Thoracic aorta (tissue), 2 donors: ENCODE measurements at places on chromosomes 2 and 18. TPM values are rescaled to one million over a fixed set of nuclear protein-coding genes. Genes with fewer than 3 reads are reported as not detected.
A peak's percentile ranks its signal among the peaks of the same experiment; 100 is the strongest.

DNA sequence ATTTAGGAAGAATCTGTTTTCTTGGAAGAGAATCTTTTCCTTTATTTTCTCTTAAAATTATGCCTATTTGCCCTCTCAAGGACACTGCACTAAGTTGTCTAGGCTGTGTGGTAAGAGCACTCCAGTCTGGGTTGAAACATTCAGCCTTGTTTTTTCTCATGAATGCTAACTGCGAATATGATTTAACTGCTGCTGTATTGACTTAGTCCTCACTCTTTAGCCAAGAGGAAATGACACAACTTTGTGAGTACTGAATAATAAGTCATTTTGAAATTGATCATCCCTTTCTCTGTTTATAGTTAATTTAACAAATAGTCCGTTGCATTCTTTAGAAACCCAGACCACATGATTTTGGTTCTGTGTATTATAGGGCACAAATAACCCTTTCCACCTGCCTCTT, 4.5 kb upstream of the RND3 start:
- no peak overlapping the region for H3K27ac ChIP-seq
- H3K4me3 ChIP-seq = no peak overlapping the region
- DNase-seq = no peak
- no peaks in the 10 kb centered on the region for H3K36me3 ChIP-seq

GRCh38 chr18:23281626-23282436, 146.5 kb downstream of the CABLES1 start:
- no peak overlapping the region for H3K4me3 ChIP-seq
- no peaks in the 10 kb centered on the region for H3K36me3 ChIP-seq
- DNase-seq = no peak
- peak overlapping the region; percentile 5 for H3K27ac ChIP-seq
- H3K4me1 ChIP-seq = peaks cover 3% of the 10 kb centered on the region

DNA sequence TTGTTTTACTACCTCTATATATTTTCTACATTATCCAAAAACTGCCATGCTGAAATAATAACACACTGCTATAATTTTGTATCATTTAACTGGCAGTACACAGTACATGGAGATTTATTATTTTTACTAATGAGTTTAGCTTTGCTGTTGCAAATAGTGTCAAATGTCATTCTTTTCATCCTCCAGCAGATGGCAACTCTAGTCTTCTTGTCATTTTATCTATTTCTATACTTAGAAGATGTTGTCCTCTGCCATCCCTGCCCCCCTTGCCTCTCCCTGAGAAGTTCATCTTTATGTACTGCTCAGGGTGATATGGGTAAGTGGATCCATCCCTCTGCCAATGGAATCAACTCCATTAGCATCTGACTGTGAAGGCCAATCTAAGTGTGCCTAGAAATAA, 21.7 kb upstream of the LRRTM1 start:
- no peak overlapping the region for H3K27ac ChIP-seq
- DNase-seq = no peak
- H3K4me3 ChIP-seq = no peak overlapping the region
- no peaks in the 10 kb centered on the region for H3K4me1 ChIP-seq
- H3K36me3 ChIP-seq = no peaks in the 10 kb centered on the region

DNA sequence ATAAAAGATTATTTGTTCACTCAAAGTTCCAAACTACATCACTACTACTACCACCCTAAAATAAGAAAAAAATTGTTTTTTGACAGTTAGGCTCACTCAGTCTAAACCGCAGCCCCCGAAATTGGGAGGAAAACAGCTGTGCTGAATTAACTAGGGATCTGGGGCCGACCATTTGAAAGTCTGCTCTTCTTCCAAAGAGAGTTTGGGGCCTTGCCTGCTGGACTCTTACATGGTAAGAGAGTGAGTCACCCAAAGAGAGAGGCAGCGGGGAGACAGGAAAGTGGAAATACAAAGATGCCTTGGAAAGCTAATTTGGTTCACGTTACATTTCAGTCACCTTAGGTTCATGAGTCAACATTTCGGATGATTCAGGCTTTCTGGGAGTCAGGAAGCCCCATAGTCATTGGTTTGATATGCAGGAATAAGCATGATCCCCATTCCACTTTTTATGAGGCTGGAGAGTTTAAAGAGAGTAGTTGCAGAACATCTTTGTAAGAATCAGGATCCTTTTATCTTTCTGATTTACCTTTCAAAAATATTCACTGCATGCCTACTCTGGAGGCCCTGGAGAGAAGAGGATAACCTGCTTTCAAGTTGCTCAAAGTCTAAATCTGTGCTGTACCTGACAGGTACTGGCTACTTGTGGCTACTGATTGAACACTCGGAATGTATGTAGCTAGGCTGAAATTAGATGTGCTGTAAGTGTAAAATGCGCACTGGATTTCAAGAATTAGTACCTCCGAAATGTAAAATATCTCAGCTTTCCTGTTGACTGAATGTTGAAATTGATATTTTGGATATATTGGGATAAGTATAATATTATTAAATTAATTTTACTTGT, 995 bp upstream of the RTN4 start:
- H3K4me1 ChIP-seq = peaks cover 19% of the 10 kb centered on the region
- peak overlapping the region; percentile 99 for H3K27ac ChIP-seq
- H3K27me3 ChIP-seq = no peaks in the 10 kb centered on the region
- peak; percentile 69 for DNase-seq

DNA sequence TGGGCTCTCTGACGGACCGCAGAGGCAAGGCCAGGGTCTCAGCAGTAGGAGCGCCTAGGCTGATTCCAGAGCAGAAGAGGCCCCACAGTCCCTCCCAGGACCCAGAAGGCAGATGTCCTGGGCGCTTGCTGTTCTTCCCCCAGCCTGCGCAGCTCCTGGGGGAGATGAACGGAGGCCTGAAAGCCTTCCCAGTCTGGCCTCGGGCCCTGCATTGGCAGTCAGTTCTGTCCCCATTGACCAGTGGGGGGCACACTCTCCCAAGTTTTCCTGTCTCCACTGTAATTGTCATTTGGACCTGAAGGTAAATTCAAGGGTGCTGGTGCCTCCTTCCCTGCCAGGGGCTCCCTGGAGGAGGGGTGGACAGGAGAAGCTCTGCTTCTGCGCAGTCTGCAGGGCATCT, 345.7 kb downstream of the CYP26B1 start:
- H3K36me3 ChIP-seq = no peaks in the 10 kb centered on the region
- H3K4me3 ChIP-seq = peak overlapping the region; percentile 37
- no peaks in the 10 kb centered on the region for H3K27me3 ChIP-seq

- no peaks in the 10 kb centered on the region for H3K27me3 ChIP-seq
- H3K4me1 ChIP-seq = no peaks in the 10 kb centered on the region
- no peak for DNase-seq
Observed at GRCh38 chr2:140630557-140630956, 1500.3 kb downstream of the LRP1B start.

- no peak overlapping the region for H3K27ac ChIP-seq
- H3K27me3 ChIP-seq = no peaks in the 10 kb centered on the region
- H3K4me3 ChIP-seq = no peak overlapping the region
Observed at GRCh38 chr2:226362980-226363379, 436.6 kb downstream of the IRS1 start.

- H3K36me3 ChIP-seq = no peaks in the 10 kb centered on the region
- H3K27me3 ChIP-seq = no peaks in the 10 kb centered on the region
- H3K4me3 ChIP-seq = no peak overlapping the region
- no peaks in the 10 kb centered on the region for H3K4me1 ChIP-seq
Observed at GRCh38 chr2:72212486-72212855, 64.8 kb upstream of the CYP26B1 start.

DNA sequence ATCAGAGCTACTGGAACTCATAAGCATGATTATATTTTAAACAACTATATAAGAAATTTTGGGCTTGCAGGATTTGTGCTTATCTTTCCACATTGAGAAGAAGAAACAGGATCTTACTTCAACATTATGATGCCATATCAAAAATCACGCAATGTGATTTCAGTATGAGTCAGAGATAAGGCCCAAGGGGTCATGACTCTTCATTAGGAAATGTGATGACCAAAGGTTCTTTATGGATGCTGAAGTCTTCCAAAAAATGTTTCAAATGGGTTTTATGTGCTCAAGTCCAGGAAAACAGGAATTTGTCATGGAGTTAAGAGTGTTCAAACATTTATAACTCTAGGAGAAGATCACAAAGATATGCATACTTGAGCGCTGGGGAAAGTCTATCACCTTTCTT, 7.8 kb upstream of the SERPINB2 start:
- DNase-seq = no peak
- no peak overlapping the region for H3K27ac ChIP-seq
- H3K36me3 ChIP-seq = no peaks in the 10 kb centered on the region
- H3K4me3 ChIP-seq = no peak overlapping the region

DNA sequence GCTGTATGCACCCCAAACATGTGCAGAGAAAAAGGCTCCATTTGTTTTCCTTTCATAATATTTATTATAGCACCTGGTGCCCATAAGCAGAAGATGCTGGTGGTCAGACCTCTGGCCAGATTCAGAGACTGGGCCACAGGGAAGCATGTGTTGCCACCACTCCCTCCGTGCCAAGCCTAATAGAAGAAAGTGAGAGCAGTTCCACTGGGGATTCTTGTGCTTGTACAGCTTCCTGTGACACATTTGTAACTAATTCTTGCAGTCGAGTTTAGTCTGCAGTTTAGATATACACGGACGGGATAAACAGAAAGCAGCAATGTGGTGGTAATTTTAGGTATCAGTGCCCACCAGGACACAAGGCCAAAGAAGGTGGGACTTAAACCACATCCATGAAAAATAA, 135.4 kb upstream of the PIEZO2 start:
- peaks cover 9% of the 10 kb centered on the region for H3K4me1 ChIP-seq
- H3K27ac ChIP-seq = no peak overlapping the region
- DNase-seq = no peak
- no peak overlapping the region for H3K4me3 ChIP-seq
- H3K36me3 ChIP-seq = no peaks in the 10 kb centered on the region
- no peaks in the 10 kb centered on the region for H3K27me3 ChIP-seq

GRCh38 chr2:122206101-122206500, 450.6 kb downstream of the TSN start:
- H3K4me3 ChIP-seq = no peak overlapping the region
- H3K27me3 ChIP-seq = no peaks in the 10 kb centered on the region
- no peaks in the 10 kb centered on the region for H3K36me3 ChIP-seq
- H3K27ac ChIP-seq = no peak overlapping the region
- no peak for DNase-seq

- DNase-seq = no peak
- H3K4me1 ChIP-seq = peaks cover 17% of the 10 kb centered on the region
- H3K27ac ChIP-seq = no peak overlapping the region
- H3K4me3 ChIP-seq = no peak overlapping the region
Observed at GRCh38 chr18:56575819-56576663, 62.4 kb downstream of the TXNL1 start.

- H3K27ac ChIP-seq = no peak overlapping the region
- no peaks in the 10 kb centered on the region for H3K36me3 ChIP-seq
- peaks cover 18% of the 10 kb centered on the region for H3K4me1 ChIP-seq
- no peak overlapping the region for H3K4me3 ChIP-seq
Observed at GRCh38 chr2:216564611-216565010, 66.0 kb downstream of the RPL37A start.

DNA sequence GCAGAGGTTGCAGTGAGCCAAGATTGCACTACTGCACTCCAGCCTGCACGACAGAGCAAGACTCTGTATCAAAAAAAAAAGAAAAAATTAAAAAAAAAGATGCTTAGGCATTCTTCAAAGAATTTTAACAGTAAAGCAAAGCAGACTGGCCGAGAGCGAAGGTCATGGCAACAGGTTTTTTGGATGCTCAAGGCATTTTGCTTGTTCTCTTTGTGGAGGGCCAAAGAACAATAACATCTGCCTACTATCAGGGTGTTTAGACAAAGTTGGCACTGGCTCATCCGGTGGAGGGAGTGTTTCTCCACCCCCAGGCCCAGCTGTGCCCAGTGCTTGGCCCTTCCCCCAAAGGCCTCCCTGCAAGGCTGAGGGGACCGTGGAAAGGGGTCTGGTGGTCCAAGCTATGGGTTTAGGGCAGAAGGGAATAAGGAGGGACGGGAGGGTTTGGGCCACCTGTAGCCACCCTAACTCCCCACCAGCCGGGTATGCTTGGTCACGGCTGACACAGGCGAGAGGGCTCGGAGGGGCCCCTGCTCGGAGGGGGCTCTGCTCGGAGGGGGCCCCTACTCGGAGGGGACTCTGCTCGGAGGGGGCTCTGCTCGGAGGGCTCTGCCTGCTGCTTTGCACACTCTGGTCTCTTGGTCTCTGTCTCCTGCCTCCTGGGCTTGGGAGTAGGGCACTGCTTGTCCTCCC, 26.7 kb upstream of the ALLC start:
- DNase-seq = no peak
- H3K4me1 ChIP-seq = no peaks in the 10 kb centered on the region
- H3K27me3 ChIP-seq = no peaks in the 10 kb centered on the region
- no peak overlapping the region for H3K27ac ChIP-seq
- no peaks in the 10 kb centered on the region for H3K36me3 ChIP-seq
- H3K4me3 ChIP-seq = no peak overlapping the region

- H3K4me1 ChIP-seq = no peaks in the 10 kb centered on the region
- H3K27ac ChIP-seq = no peak overlapping the region
- H3K27me3 ChIP-seq = no peaks in the 10 kb centered on the region
- no peak for DNase-seq
- H3K36me3 ChIP-seq = no peaks in the 10 kb centered on the region
Observed at GRCh38 chr2:210324458-210324857, 9.5 kb upstream of the MYL1 start.

DNA sequence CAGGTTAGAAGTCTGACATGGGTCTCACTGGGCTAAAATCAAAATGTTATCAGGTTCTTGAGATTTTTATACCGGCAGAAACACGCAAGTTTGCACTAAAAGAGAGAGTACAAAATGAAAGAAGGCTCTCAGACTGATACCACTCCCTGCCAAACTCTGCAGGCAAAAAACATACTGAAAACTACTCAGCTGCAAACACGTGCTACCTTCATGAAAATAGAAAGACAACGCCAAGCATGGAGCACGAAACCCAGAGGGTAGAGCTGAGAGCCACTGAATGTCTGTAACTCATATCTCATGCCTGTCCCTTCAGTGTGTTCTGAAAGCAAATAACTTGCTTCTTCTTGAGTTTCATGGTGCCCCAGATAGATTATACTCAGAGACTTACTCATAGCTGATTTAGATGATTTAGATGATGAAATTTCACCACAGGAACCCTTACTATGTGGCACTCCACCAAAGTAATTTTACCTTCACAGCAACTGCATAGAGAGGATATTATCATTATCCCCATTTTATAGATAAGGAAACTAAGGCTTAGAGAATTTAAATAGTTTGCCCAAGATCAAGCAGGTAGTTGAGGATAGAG, 313.0 kb upstream of the SLC39A10 start:
- H3K27me3 ChIP-seq = no peaks in the 10 kb centered on the region
- H3K36me3 ChIP-seq = no peaks in the 10 kb centered on the region
- no peak for DNase-seq
- H3K4me3 ChIP-seq = no peak overlapping the region

DNA sequence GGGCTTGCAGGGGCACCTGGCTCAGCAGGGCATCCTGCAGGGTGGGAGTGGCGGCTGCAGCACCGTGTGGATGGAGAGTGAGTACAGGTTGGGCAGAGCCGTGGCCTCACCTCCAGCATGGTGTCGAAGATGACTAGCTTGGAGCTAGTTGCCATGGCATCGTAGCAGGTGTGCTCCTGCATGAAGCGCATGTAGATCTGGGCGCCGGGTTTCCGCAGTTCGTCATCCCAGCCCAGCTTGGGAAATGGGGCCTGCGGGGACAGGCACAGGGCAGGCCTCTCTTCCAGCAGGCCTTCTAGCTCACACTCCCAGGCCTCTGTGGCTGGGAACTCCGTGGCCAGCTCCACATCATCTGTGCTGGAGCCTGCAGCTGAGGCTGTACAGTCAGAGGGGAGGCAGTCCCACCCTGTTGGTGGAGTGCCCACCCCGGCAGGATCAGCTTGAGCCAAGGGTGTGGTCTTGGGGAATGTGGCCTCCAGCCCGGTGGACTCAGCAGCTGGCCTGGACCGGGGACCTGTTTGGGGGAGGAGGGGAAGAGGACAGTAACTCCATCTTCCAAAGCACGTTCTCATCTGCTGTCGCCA, 1.6 kb downstream of the PRKAG3 start:
- no peak overlapping the region for H3K4me3 ChIP-seq
- no peaks in the 10 kb centered on the region for H3K36me3 ChIP-seq
- H3K27ac ChIP-seq = no peak overlapping the region
- DNase-seq = no peak
- no peaks in the 10 kb centered on the region for H3K27me3 ChIP-seq

The FARP2 gene
- 67.4 TPM for total RNA-seq

The USP14 gene
- 26.2 TPM for total RNA-seq
